ENCODE measurements at places on chromosomes 7 and 10.
A peak's percentile ranks its signal among the peaks of the same experiment; 100 is the strongest.

- no peak for DNase-seq
Measured at GRCh38 chr7:105580022-105580740, 1.1 kb downstream of the EFCAB10 start.

DNA sequence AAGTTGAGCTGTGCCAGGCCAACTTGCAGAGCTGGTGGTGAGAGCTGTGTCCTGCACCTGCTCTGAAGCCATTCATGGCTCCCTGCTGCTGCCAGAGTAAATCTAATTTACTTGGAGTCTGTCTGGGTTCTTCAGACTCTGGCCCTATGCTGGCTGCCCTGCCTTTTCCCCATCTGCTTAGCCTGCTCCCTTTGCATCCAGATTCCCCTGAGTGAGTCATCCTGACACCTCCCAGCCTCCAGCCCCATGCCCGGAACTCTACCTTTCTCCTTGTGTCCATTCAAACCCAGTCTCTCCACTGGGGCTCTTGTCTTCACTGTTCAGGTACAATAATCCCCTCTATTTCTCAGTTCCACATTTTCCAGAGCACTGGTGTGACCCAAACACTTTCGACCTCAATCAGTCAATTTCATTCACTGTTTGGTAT lies 434.4 kb upstream of the ZMIZ1 start:
- DNase-seq = no peak

GRCh38 chr7:5408777-5409176 lies 14.9 kb downstream of the TNRC18 start:
- DNase-seq = no peak

GRCh38 chr10:11238893-11239292 lies 221.2 kb downstream of the CELF2 start:
- DNase-seq = no peak

GRCh38 chr7:40694991-40695390 lies 560.2 kb downstream of the SUGCT start:
- no peak for DNase-seq

GRCh38 chr10:108597657-108598319 lies 1325.5 kb downstream of the XPNPEP1 start:
- no peak for DNase-seq

GRCh38 chr10:6498771-6499170 lies 81.3 kb downstream of the PRKCQ start:
- DNase-seq = no peak

- no peak for DNase-seq
Measured at GRCh38 chr10:4581929-4582328, 244.1 kb upstream of the AKR1E2 start.

GRCh38 chr10:79335094-79335469 lies 12.2 kb upstream of the PPIF start:
- DNase-seq = no peak

- no peak for DNase-seq
Measured at GRCh38 chr7:64892666-64893309, 10.3 kb upstream of the ZNF273 start.

DNA sequence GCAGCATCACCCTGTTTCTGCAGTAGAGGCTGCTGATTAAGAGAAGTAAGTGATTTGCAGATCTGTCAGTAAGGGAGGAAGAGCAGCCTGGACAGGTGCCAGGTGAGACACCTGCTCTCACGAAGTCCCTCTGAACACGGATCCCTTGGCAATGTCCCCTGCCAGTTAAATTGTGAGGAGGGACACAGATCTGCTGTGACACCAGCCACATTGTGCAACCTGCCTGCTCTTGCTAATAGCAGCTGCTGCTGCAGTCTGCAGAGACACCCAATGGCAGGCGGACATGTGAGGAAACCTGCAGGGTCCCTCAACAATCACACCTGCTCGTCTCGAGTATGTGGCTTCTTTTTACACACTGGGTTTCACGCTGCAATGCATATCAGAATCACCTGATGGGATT lies 31.9 kb downstream of the ANXA11 start:
- peak; percentile 53 for DNase-seq

DNA sequence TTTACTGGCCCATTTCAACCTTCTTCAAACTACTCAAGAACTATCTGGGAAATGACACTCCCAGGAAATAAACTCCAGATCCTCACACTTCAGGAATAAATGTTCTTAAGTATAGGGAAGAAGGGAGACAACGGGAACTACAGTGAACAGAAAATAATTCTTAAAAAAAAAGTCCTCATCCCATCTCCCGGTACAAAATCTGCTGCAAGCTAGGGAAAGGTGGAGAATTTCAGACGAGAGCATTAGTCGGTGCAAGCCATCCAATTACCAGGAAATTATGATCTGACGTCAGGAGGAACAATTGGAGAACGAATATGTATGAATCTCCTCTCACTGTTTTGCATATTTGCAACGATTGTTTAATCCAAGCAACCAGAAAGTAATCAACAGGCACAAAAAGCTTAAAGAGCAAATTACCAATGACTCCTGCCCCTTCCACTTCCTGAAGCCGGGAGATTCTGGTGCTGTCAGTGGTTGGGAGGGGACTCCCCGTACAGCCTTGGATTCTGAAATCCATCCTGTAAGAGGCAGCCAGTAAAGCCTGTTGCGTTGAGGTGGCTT lies 15.1 kb upstream of the GATA3 start:
- DNase-seq = no peak

Data from NCI-H2107 (cell line).